ENCODE measurements at places on chromosomes 3 and 15.

DNA sequence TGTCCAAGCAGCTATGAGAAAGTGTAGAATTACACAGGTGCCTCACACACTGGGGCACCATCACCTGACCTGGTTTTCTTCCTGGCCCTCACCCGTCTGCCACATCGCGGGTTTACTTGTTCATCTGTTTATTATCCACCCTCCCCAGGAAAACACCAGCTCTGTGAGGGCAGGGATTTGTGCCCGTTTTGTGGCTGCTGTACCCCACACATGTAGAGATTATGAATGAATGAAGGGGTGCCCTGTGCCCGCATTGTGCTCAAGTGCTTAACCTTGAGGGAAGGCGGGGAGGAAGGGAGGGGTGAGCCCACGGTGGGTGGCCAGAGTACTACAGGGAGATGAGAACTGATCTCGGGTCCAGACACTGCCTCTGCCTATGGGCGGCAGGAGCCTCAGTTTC, 108.4 kb downstream of the WNT7A start:
- no peak for DNase-seq

DNA sequence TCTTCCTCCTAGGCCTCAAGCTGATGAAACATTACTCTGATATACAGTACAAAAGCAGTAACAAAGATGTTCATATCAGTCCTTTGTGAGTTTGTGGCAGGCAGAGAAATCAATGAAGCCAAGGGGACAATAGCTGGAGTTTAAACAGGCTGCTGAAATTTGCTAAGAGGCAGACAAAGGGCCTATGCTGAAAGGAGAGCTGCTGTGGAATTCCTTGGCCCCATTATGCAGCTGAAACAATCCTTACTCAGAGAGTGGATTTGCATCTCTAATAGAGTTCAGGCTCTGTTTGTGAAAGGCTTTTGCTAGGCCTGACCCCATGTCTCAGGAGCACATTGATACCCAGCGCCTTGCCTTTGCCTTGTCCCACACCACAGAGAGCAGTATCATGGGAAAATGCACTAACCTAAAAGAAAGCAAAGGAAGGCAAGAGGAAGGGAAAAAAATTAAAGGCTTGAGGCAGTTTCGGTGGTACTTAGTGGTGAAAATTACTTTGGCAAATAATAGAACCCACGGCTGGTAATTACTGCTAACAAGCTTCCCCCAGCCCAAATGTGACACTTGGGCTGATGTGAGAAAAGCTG, 195.0 kb upstream of the EPHA3 start:
- DNase-seq: no peak

- DNase-seq: no peak
Observed at GRCh38 chr3:195443391-195443989, 670 bp upstream of the ACAP2 start.

DNA sequence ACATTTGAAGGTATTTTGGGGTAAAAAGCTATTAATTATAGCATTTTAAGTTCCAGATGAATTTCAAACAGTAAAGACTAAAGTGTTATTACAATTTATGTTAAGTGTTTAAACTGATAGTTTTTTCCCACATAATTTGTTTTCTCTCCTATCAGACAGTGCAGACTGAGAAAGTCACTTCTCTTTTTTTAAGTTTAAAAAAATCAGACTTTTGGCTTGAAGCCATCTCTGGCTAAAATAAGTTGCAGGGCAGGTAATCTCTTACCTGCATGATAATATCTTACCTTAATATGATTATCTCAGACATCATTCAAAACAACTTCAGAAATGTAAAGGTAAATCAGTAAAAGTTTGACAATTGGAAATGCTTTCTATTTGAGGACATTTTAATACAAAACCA, 21.5 kb upstream of the RAB6B start:
- no peak for DNase-seq

DNA sequence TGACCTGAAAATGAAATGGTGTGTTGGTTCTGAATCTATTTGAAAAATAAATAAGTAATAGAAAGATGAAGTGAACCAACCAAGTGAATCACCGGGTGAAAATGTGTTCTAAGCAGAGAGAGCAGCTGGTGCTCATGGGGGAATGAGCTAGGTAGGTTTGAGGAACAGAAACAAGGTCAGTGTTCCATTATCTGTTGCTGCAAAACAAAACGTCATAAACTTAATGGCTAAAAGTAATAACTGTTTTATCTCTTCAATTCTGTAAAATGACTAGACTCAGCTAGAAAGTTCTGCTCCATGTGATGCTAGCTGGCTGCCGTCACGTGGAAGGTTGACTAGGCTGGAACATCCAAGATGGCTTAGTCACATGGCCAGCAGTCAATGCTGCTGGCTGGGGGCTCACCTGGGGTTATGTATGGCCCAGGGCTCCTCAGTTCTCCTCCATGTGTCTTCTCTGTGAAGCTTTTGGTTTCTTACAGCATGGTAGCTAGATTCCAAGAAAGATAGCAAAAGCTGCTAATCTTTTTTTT, 13.3 kb upstream of the SH3BP5 start:
- peak; percentile 90 for DNase-seq

DNA sequence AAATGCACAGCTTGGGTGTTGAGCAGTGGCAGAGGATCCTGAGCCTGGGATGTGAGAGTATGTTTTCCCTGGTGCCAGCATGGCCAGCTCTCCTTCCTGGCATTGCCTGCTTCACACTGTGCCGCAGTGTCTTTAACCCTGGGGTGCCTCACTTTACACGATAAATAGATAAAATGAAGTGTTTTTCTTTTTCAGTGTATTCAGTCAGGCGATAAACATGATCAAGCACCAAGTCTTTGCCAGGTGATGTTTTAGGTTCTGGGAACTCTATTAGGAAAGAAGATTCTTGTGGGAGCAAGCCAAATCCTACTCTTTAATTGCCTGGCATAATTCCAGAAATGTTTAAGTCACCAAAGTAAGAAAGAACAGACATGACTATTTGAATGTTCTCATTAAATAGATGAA, 14.0 kb downstream of the ABHD6 start:
- DNase-seq: no peak

GRCh38 chr3:176401211-176401610, 796.1 kb downstream of the TBL1XR1 start:
- DNase-seq: no peak

GRCh38 chr15:49255966-49256759, 86.1 kb downstream of the GALK2 start:
- no peak for DNase-seq

DNA sequence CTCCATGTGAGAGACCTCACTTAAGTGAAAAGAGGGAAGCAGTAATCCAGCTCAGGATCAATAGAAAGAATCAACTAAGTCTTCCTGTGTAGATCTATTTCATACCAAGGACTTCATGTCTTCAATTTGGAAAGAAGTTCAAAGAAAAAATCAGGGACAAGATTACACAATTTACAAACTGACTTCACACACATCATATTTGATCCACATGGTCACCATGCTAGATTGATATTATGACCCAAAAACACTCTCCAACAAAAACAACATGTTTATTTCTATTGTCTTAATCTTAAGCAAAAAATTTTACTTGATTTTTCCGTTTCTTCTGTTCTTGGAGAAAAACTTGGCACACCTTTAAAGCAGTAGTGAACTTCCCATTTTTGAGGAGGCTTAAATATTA, 76.3 kb downstream of the THBS1 start:
- no peak for DNase-seq

DNA sequence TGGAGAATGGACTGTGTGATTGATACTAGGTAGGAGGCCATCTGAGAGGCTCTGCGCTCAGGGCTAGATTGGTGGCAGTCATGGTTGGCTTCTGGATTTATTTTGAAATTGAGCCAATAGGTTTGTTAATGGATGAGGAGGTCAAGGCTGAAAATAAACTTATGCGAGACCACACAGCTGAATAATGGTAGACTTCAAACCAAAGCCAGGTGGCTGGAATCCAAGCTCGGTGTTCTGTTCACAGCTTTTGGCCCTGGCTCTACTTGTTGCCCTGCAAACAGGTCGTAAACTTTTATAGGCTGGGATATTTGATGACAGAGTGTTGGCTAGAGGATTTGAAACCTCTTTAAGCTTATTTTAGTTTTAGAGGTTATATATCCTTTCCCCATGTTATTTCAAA, 160.4 kb downstream of the CHL1 start:
- no peak for DNase-seq

- DNase-seq: no peak
Observed at GRCh38 chr3:170953229-170953628, 44.8 kb upstream of the EIF5A2 start.

DNA sequence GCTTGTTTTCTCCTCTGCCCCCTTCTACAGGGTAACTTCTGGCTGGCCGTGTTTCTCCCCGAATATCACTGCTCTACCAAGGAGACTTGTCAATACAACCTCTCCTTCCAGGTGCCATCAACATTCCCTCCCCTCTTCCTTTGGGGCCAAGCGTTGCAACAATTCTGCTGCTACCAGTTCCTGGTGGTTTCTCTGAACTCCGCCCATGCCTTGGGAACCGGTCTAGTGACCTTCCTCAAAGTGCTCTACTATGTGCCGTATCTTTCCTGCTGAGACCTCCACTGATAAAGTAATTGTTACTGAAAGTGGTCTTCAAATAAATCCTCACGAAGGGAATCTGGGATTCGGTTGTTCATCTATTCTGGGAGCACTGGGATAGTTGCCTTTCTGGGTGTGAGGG, 26.2 kb downstream of the PCSK6 start:
- DNase-seq: no peak

DNA sequence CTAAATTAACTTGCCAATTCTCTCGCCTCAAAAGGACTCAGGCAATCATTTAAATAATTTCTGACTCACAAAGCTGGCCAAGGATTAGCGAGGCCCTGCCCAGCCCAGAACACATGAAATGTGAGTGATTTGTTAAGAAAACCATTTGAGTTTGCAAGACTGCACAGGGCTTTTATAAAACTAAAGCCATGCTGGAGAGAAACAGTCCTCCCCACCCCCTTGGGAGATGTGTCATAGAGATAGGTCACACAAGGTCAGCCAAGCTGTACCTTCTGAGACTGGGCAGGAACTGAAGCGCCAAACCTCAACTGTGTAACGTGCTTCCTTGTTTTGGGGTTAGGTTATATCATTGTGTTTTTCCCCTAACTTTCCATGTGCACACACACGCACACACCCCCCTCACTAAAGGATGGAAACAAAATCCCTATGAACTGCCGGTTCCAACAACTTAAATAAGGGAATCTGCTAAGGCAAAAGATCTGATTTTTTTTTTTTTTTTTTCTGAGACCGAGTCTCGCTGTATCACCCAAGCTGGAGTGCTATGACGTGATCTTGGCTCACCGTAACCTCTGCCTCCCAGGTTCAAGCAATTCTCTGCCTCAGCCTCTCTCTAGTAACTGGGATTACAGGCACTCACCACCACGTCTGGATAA, 8.1 kb downstream of the SPATA12 start:
- DNase-seq: peak; percentile 33

GRCh38 chr15:92930776-92931175, 30.7 kb downstream of the CHD2 start:
- DNase-seq: no peak

- DNase-seq: no peak
Observed at GRCh38 chr3:166569589-166569988, 732.4 kb upstream of the BCHE start.

- no peak for DNase-seq
Observed at GRCh38 chr3:167913219-167913835, 177.8 kb downstream of the SERPINI1 start.

DNA sequence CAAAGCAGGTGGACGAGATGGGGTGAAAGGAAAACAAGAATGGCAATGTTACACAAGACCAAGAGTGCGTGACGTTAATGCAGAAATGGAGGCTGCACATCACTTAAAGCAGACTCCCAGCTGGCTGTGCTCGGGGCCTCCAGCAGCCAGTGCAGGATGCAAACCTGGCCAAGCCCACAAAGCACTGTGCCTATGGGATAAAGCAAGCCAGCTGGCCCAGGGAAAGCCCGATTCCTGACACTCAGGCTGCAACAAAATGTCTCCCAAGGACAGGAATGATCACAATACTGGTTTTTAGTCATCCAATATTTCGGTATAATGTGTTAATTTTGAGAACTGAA, 86.2 kb downstream of the SEC22A start:
- no peak for DNase-seq

DNA sequence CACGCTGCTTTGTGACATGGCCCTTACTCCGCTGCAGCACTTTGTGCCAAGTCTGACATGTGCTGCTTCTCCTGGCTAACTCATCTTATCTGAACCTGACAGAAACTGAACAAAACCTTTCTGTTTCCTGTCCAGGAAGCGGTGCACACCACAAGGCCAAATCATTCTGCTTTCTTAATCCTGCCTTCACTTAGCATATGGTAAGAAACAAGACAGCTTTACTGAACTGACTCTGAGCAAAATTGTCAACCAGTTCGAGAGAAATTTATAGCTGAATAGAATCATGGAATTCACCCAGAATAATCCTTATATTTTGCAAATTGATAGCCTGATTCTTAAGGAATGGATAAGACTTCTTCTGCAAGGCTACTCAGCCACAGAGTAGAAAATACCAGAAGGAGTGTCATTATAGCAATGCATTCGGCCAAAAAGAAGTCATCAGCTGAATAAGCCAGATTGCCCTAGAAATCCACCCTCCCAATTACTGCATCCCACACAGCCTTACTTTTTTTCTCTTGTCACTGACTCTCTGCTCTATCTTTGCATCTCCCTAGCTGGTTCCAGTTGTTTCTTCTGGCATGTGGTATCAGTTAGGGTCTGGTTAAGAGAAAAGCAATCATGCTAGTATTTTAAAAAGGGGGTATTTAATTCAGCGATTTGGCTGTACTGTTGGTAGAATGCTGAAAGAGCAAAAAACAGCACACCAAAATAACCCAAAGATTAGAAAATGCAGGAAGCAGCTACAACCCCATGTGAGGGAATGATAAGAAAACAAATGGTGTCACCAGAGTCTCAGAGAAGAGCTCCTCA, 41.6 kb upstream of the STRIT1 start:
- peak; percentile 58 for DNase-seq

DNA sequence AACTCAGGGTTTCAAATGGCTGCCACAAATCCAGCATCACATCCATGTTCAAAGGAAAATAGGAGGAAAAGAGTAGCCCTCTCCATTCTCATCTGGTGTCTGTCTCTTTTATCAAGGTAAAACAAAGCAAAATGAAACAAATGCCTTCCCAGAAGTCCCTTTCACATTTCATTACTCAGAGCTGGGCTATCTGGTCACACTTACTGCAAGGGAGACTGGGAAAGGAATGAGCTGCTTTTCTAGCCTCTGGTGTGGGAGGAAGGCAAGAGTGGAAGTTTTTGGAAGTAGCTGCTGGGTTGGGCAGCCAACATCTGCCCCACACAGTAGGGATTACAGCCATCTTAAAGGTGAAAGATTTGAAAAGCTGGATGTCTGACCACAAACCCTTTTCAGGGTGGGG, 51.8 kb downstream of the KLF15 start:
- DNase-seq: no peak

GRCh38 chr3:107933450-107933849, 157.4 kb downstream of the CD47 start:
- no peak for DNase-seq

All from RPMI8226 (cell line).